ENCODE measurements at places on chromosomes 16 and 17.
A peak's percentile ranks its signal among the peaks of the same experiment; 100 is the strongest.

GRCh38 chr16:4387781-4388180, 16.1 kb downstream of the VASN start:
- DNase-seq = no peak

DNA sequence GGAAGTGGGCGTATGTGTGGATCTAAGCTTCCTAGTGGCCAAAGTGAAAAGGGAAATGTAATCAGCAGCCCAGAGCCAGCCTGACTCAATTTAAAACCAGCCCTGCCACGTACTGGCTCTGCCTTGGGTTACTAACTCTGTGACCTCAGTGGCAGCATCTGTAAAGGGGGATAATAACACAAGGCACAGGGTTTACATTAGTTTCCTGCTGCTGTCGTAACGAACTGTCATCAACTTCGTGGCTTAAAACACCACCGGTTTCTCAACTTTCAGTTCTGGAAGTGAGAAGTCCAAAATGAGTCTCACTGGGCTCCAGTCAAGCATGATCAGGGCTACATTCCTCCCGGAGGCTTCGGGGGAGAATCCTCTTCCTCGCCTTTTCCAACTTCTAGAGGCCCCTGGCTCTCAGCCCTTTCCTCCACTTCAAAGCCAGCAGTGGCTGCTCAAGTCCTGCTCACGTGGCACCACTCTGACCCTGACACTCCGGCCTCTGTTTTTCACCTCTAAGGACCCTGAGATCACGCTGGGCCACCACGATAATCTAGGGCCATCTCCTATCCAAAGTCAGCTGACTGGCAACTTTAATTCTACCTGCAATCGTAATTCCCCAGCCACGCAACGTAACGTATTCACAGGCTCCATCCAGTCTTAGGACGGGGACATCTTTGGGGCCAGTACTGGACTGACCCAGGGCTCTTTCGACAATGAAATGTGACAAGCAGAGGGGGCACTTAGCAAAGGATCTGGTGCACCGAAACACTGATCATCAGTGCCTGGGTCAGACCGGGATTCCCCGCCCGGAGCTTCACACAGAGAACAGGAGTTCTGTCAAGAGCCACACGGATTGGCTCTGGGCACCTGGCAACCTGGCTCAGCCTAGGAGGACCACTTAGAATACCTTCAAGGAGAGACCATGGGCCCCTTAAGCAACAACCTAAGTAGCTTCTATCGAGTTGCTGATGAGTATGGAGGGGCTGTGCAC, 14.5 kb downstream of the TMC6 start:
- peak; percentile 4 for DNase-seq

GRCh38 chr17:79803421-79803996, 6.6 kb upstream of the CBX8 start:
- DNase-seq = no peak

- no peak for DNase-seq
Observed at GRCh38 chr17:75183999-75184884, 1.5 kb upstream of the SUMO2 start.

- peak; percentile 77 for DNase-seq
Observed at GRCh38 chr17:76492989-76493501, 8.2 kb downstream of the RHBDF2 start.

DNA sequence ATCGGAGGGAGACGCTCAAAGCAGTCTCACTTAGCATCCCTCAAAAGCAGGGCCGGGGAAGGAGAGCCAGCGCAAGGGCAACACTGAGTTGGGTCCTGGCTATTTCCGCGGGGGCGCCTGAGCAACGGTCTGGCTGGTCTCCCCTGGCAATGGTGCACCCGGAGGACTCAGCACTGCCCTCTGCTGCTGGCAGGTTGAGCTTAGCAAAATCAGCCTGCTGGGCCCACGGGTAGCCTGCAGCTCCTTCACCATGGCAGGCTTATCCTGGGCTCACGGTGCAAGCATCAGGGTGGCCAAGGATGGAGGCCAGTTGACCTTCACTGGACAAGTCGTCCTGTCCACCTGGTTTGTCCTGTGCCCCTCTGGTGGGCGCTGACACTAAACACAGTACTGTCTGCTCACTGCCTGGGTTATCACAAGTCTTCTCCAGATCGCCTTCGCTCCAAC, 14.4 kb upstream of the ALDH3A1 start:
- peak; percentile 56 for DNase-seq

DNA sequence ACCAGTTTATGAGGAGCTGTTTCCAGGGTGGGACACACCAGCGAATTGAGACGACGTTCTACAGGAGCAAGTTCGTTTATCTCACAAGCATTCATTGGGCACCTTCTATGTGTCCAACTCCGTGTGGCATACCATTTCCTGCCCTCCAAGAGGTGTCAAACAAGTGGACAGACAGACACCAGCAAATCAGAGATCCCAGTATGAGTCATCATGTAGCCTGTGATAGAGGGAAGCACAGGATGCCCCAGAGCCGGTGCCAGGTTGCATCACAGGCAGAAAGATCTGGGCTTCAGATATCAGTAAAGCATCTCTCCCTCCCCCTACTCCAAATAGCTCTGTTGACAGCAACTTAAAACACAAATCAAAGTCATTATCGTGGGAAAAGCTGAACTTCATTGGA, 31.8 kb upstream of the MAF start:
- DNase-seq = no peak

GRCh38 chr17:29927546-29927945, 2.5 kb downstream of the SSH2 start:
- DNase-seq = no peak

DNA sequence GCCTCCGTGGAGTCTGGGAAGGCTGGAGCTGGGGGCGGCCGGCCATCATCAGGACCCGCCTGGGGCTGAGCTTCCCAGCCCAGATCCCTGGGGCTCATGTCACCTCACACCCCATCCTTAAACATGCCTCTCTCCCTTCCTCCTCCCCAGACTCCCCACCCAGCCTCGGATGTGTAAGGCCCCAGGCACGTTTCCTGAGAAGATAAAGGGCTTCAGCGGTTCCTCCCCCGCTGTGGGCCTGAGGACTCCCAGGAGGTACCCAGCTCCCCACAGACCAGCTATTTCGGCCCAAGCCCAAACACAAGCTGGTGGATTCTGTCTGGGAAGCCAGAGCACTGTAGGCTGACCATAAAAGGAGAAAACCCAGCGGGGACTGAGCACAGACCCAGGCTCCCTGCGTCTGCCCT, 49.2 kb downstream of the MYH11 start:
- DNase-seq = no peak

DNA sequence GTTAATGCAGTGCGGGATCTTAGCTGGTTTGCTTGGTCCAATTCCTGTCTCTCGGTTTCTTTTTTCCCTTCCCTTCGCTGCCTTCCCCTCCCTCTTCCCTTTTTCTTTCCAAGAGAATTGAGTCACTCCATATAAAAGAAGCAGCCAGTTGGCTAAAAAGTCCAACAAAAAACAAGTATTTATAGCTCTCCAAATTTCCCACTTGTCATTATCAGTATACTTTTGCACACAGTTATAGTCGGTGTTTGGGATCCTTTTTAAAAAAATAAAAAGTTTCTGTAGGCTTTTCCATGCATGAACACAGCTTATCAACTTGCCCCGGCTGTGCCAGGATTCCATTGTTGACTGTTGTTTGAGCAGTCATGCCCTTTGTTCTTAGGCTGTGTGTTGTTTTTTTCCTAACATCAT, 24.9 kb downstream of the HMOX2 start:
- DNase-seq = peak; percentile 35

GRCh38 chr16:47881574-47881973, 274.2 kb downstream of the ABCC12 start:
- DNase-seq = no peak

DNA sequence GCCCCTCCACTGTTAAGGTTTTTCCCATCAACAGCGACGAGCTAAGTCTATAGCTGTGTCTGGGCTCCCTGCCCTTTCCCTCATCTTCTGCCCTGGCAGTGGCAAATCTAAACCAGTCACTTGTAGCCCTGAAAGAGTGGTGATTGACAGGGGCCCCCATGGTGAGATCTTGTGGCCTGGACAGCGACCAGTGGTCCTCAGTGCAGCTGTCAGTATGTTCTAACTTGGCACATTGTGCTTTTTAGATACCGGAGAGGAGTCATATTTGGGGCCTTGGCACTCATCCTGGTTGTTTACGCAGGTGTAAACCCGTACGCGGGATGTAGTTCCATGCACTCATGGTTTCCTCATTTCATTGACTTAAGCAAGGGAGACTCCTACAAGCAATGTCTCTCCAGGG, 57.5 kb upstream of the ARHGAP44 start:
- no peak for DNase-seq

DNA sequence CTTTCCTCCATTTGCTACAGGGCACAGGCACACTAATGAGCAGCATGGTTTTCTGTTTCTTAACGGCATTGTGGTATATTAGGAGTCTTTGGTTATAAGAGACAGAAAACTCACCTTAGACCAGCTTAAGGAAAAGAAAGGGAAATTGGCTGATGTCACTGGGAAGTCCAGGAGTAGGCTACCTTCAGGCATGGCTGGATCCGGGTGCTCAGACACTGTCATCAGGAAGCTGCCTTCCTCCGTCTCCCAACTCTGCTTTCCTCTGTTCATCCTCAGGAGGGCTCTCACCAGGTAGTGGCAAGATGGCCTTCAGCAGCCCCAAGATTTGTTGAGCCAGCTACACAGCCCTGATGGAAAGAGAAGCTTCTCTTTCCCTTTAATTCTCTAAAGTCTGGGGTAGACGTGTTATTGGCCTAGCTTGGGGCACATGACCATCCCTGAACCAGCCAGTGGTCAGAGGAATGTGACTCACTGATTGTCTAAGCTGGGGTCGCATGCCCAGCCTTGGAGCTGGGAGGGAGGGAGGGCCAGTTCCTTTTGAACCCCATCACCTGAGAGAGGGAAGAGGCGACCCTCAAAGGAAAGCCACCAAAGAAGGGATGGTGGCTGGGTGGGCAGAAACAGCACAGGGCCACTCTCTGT, 117.4 kb downstream of the CLEC16A start:
- no peak for DNase-seq

DNA sequence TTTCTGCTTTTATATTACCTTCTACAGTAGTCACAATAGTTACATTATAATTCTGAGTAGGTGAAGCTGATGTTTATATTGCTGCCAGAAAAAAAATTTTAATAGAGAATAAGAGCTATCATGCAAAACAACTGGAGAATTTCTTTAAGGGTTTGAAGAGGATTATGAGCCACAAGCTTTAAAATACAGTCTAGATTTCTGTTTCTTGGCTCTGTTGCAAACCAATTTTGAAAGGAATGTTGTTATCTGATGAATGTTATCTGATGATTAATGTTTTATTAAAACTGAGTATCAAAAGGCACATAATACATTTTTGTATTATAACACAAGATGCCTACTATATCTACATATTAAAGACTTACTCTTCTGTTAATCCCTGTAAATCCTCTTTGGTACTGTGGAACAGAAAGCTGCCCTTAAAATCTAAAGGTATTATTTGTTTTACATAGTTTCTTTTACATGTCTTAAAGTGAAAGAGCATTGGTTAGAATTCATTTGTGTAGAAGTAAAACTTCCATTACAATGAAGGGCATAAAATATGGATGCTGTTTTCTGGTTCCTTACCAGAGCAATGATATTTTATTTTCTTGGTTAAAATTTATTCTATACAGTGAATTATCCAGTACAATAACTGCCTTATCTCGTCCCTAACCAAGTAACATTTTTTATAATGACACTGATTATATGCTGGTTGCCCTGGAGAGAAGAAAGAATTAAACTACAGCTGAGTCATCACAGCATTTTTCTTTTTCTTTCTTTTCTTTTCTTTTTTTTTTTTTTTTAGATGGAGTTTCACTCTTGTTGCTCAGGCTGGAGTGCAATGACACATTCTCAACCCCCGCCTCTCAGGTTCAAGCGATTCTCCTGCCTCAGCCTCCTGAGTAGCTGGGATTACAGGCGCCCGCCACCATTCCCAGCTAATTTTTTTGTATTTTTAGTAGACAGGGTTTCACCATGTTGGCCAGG, 205.7 kb downstream of the TANC2 start:
- DNase-seq = peak; percentile 41

DNA sequence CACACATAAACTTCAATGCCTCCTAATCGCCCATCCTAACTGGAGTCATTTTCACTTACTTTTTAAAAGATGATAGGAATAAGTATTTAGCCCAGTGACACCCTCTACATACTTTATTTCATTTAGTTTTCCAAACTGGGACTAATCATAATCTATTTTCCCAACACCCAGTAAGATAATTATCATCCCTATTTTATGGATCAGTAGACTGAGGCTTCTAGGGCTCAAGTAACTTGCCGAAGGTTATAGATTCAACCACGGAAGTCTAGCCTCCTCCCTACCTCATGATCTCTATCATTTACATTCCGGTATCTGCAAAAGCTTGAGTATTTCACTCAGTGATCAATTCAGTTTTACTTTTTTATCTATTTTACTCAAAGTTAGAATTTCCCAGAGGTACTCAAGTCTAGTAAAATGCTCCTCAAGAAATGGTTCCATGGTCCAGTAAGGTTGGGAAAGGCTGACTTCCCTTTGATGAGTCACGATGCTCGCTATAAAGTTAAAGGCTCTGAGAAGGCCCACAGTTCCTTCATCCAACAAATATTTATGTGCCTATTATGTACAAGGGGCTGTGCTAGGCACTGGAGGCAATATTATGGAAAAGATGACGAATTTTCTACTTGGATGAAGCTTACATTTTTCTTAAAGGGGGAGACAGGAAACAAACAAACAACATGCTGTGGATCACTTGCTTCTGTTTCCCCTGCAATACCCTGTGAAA, 75.1 kb downstream of the TOX3 start:
- no peak for DNase-seq

GRCh38 chr16:68064791-68065365, 20.3 kb upstream of the NFATC3 start:
- peak; percentile 69 for DNase-seq

DNA sequence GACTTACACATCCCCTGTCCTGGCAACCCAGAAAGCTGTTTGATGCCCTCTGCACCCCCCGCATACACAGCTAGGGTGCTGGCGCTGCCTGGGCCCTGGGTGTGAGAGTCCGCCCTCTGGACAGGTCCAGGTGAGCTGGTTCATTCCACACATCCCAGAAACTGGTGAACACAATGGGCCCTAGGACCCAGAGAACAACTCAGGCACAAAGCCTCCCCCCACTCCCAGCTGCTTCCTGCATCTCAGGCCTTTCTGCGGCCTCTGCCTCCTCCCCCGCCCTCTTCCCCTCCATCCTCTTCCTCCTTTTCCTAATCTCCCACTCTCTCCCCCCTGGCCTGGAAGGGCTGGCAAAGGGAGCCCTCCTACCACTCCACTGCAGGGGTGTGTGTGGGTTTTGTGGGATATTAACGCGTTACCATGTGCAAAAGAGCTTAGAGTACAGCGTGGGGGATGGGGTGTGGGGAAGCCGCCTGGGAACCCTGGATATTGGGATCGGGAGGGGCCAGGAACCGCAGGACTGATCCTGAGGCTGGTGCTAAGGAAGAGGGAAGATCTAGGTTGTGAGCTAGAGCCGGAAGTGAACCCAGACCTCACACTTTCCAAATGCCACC, 1.6 kb upstream of the PPP1R9B start:
- DNase-seq = peak; percentile 86

- DNase-seq = no peak
Observed at GRCh38 chr17:38572669-38573365, 32.9 kb downstream of the SRCIN1 start.

GRCh38 chr16:56603589-56603988, 4.8 kb upstream of the MT2A start:
- DNase-seq = peak; percentile 38

GRCh38 chr16:31745900-31746299, 127.7 kb upstream of the ZNF267 start:
- no peak for DNase-seq

Data from AG10803 (cell line).